Thyroid gland (tissue), 4 donors: ENCODE measurements at places on chromosomes 11 and 22. TPM values are rescaled to one million over a fixed set of nuclear protein-coding genes. Genes with fewer than 3 reads are reported as not detected.

DNA sequence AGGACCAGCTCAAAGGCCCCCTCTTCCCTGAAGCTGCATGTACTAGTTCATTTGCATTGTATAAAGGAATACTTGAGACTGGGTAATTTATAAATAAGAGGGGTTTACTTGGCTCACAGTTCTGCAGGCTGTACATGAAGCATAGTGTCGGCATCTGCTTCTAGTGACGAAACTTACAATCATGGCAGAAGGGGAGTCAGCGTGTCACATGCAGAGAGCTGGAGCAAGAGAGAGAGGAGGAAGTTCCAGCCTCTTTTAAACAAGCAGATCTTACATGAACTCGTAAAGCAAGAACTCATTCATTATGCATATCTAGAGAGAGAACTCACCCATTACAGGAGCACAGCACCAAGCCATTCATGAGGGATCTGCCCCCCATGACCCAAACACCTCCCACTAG is 7.1 kb upstream of the HMGXB4 start:
- no peak for DNase-seq
- H3K4me3 ChIP-seq: no peak overlapping the region
- no peaks in the 10 kb centered on the region for H3K27me3 ChIP-seq
- no peak overlapping the region for H3K27ac ChIP-seq
- no peaks in the 10 kb centered on the region for H3K36me3 ChIP-seq
- H3K4me1 ChIP-seq: no peaks in the 10 kb centered on the region

- DNase-seq: no peak
- no peaks in the 10 kb centered on the region for H3K36me3 ChIP-seq
- H3K4me3 ChIP-seq: no peak overlapping the region
- H3K27me3 ChIP-seq: no peaks in the 10 kb centered on the region
- H3K27ac ChIP-seq: no peak overlapping the region
Measured at GRCh38 chr11:76911415-76911808, 50.7 kb downstream of the ACER3 start.

- no peaks in the 10 kb centered on the region for H3K36me3 ChIP-seq
- no peaks in the 10 kb centered on the region for H3K27me3 ChIP-seq
- H3K4me3 ChIP-seq: no peak overlapping the region
- H3K4me1 ChIP-seq: no peaks in the 10 kb centered on the region
- no peak overlapping the region for H3K27ac ChIP-seq
Measured at GRCh38 chr11:76329084-76329648, 51.8 kb downstream of the THAP12 start.

SMC1B gene
- total RNA-seq: not detected

GAB4 gene
- not detected for total RNA-seq

TYR gene
- total RNA-seq: not detected
